NCI-H1092 (cell line): ENCODE measurements at places on chromosomes 1 and 21.

DNA sequence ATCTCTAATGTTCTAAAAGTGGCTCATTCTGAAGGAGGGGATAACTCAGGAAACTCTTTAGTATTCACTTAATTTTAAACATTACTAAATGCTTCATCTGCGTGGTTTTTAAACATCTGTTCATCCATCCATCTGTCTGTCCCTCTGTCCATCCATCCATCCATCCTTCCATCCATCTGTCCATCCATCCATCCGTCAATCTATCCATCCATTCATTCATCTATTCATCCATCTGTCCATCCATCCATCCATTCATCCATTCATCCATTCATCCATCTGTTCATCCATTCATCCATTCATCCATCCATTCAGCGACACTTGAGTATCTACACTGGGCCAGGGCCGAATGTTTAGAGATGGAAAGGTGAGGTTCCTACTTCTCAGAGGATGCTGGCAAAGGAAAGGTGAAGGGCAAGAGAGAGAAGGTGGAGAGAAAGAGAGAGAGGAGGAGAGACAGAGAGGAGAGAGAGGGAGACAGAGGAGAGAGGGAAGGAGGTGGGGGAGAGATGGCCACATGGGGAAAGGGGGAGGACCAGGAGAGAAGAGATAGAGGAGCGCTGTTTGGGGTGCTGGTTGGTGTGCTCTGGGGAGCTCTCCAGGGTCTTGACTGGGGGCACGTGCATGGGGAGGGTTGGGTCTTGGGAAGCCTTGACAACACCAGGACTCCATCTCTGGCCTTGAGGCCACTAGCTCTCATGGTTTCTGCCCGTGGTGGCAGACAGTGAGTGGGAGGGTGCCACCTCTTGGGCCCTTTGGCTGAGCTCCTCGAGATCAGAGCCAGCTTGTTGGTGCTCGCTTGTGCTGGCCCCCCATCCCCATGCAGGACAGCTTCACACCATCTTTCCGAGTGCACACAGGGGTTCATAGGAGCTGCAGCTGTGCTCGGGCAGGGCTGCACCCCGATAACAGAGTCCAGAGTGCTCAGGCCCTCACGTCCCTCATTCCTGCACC is 45.6 kb downstream of the ABCG1 start:
- DNase-seq = no peak

- no peak for DNase-seq
Observed at GRCh38 chr1:168665975-168666374, 63.0 kb downstream of the DPT start.

DNA sequence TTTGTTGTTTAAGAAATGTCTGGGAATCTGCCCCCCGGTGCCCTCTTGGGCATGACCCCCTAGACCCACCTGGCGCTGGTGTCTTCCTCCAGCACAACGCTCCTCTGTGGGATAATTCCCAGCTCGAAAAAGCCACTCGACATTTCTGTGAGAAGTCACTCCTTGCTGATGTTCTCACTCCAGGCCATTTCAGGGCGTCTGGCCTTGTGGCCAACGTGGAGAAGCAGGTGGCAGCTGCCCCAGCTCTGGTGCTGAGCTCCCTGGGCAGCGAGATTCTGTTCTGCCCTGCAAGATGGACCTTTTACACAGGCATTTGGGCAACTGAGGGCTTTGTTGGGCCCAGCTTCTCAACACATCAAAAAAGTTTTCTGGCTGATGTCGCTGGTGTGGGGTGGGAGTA is 147.7 kb upstream of the WNT4 start:
- no peak for DNase-seq

- DNase-seq = no peak
Observed at GRCh38 chr1:231550448-231550781, 21.9 kb downstream of the TSNAX start.

DNA sequence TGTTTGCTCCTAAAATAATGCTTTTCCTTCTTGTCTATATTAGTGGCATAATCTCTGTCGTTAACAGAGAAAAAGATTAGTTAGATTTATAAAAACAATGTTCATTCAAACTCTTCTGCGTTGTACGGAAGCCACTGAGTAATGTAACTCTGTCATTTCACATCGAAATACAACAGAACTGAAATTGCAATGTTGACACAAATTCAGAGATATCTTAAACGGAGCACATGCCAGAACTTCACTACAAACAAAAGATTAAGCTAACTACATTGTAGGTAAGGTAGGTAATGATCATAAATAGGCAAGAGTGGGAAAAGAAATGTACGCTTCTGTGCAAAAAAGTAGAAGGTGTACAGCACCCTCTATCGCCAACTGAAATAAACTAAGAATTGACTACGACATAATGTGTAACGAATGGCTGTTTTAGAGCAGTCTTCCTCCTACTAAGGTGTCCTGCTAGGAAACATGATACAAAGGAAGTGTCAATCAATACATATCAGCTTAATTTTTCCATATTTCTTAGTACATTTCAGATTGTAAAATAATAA is 56.6 kb downstream of the PCNX2 start:
- no peak for DNase-seq

DNA sequence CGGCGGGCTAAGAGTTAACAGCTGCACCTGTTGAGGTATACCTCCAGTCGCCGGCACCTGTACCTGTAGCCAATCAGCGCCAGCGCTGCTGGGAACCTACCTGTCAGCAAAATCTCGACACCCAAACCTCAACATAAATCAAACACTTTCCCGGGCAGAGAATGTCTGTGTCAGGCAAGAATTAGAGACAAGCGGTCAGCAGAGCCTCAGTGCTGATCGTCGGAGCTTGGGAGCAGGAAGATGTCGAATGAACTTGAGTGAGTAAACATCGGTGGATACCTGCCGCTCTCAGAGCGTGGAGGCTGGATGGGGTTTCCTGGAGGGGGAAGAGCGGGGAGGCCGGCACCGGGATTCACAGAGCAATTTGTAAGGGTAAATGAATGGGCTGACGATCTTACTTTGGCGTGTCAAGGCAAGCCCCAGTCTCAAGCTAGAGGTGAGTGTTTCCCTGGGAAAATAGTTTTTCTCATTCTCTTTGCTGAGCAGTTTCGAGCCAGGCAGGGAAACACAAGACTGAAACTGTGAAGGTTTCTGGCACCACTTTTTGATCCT is at the start of gene GRHL3:
GRHL3 (plus strand) TSS at position 46 of the 552 bp plus-strand sequence; CDS start at position 241, 195 bp downstream.
- no peak for DNase-seq

- no peak for DNase-seq
Observed at GRCh38 chr21:29441651-29442050, 142.9 kb downstream of the BACH1 start.

DNA sequence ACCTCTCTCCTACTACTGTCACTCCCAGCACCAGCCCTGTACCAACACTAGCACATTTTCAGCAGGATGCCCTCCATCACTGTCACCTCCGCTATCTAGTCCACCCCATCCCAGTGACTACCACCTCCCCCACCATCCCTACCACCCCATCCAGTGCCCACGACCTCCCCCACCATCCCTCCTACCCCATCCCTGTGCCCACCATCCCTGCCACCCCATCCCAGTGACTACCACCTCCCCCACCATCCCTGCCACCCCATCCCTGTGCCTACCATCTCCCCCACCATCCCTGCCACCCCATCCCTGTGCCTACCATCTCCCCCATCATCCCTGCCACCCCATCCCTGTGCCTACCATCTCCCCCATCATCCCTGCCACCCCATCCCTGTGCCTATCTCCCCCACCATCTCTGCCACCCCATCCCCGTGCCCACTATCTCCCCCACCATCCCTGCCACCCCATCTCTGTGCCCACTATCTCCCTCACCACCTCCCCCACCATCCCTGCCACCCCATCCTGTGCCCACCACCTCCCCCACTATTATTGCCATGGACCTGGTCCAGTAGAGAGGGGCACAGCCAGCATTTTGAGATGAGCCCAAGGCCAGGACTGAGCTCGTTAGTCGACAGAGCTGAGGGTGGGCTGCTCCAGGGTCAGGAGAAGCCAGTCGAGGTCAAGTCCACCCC is 45.7 kb downstream of the DISP3 start:
- DNase-seq = no peak
